ENCODE measurements at places on chromosomes 12 and 14.

- DNase-seq: no peak
Measured at GRCh38 chr12:106739815-106740530, 34.5 kb upstream of the RIC8B start.

DNA sequence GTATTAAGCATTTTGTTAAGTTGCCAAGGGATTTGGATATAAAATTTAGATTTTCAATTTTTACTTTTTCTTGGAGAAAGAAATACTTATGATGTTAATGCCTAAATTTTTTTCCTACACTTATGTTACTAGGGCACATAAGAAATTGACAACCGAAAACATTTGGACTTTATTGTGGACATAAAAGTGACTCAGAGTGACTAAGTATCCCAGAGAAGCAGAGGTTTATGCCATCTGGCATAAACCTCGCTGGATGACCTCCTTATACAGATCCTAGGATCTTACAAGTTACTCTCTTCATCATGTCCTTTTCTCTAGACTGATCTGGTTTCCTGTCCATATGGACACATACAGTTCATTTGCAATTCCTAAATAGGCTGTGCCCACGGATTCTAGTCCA, 89.8 kb downstream of the RERG start:
- DNase-seq: no peak

DNA sequence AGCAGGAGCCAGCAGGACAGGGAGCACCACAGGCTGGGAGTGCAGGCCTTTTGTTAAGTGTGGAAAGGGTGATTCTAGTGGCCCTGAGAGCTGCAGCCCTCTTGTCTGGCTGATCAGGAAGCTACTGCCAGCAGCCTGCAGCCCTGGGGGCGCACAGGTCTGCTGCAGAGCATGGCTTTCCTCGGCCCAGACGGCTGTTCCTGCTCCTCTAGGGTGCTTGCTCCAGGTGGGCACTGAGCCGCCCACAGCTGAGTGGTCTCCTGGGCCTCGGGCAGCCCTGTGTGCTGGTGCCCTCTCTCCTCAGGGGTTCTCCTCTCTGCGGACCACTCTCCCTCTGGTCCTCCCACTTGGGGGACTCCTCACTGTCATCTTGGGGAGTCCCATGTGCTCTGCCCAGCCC, 18.9 kb downstream of the CCDC88C start:
- no peak for DNase-seq

GRCh38 chr14:94536836-94537235, 24.4 kb upstream of the SERPINA4 start:
- DNase-seq: no peak

GRCh38 chr12:40499856-40500255, 192.4 kb upstream of the CNTN1 start:
- DNase-seq: no peak

GRCh38 chr12:92915365-92915764, 13.7 kb downstream of the EEA1 start:
- no peak for DNase-seq

GRCh38 chr12:105487963-105488362, 157.5 kb downstream of the C12orf75 start:
- no peak for DNase-seq

- DNase-seq: no peak
Measured at GRCh38 chr12:55935738-55936151, 4.8 kb downstream of the DGKA start.

DNA sequence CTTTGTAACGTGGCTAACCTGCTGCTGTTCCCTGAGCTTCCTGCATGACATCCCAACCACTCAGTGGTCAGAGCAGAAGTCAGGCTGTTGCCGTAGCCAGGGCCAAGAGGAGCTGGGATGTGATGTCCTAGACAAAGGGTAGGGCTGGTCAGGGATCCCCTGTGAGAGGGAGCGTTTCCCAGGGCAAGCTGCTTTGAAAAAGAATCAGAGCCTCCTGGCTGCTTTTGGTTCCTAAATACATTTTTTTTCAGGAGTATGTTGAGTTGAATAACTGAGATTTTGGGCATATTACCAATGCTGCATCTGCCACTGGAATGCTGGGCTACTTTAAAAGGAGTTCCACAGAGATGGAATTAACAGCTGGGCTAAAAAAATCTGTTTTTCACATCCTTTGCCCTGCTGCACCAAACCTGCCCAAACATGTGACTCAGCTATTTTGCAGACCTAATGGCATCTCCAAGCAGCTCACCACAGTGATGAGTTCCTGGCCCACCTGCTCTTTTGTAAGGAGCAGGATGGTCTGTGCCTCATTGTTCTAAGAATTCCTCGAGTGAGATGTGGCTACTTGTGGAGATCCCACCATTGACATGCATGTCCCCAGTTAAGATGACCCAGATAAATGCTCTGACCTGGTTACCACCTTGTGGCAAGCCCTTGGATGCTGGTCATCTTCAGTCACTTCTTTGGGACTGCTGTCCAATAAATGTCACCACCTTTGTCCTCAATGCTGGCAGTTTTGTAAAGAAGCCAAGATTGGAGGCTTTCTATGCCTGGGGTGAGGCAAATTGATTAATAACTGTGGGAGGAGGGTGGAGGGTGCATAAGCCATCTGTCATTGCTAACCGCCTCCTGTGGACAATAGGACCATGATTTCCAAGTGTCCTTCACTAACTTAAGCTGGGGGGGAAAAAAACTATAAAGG, 24.1 kb downstream of the ANKRD13A start:
- no peak for DNase-seq

DNA sequence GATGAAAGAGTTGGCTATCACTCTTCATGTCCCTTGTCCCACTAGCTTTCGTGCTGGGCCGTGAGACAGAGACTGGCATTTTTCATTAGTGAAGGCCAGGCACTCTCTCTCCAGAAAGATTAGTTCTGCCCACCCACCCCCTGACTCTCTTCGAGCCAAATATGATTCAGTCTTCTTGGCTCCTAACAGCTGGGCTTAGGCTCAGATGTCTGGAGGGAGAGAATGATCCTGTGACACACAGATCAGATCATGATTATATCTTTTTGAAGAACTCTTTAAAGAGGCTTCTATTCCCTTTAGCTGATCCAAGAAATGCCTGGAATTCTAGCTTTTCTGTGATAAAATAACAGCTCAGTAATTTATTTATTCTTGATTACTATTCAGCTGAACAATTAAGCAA, 5.2 kb upstream of the GNG2 start:
- DNase-seq: no peak

DNA sequence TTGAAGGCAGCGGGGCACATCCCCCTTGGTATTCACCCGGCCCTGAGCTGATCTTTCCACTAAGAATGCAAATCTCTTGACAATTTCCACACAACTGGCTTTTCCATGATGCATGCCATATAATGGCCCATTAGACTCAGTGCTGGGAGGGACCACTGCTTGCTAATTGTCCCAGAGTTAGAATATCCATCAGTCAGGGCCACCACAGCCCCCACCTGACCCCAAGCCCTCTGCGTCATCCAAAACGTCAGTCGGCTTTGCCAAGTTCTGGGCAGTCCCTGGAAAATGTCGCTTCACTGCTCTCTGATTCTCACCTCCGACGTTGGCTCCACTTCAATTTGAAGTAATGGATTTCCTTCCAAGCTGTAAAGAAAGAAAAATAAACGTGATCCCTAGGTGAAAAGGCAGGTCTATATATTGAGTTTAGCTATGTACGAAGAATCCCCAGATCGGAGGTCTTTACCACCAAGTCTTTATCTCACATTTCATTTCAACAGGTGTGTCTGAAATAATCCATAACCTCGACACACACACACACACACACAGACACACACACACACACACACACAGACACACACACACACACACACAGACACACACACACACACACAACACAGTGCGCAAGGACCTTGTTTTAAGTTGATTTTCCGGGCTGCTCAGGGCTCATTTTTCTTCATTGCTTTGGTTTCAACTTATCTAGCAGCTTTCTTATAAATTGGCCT, 165.5 kb upstream of the NOS1 start:
- no peak for DNase-seq

DNA sequence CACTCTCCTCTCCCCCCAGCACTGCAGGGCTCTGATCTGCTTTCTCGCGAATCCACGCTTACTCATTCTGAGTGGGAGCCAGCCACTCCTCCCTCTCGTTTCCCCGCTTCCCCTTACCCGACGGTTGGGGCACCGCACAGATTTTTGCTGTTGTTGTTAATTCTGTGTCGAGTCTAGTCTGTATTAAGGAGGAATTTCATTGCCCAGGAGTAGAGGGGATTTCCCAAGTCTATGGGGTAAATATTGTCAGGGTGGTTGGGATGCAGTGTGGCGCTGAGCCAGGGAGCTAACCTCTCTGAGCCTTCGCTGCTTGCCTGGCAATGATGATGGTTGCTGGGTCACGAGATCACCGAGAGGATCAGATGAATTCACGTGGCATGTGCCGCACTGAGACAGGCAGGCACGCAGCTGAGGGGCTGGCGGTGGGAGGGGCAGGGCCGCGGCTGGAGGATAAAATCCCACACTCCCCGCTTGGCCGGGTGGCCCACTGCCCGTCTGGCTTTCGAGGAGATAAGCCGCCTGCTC, 18.5 kb downstream of the NCOR2 start:
- DNase-seq: peak; percentile 31

GRCh38 chr12:6852651-6853354, 853 bp downstream of the USP5 start:
- DNase-seq: peak; percentile 76

GRCh38 chr12:116215023-116215422, 62.5 kb downstream of the MED13L start:
- DNase-seq: no peak

DNA sequence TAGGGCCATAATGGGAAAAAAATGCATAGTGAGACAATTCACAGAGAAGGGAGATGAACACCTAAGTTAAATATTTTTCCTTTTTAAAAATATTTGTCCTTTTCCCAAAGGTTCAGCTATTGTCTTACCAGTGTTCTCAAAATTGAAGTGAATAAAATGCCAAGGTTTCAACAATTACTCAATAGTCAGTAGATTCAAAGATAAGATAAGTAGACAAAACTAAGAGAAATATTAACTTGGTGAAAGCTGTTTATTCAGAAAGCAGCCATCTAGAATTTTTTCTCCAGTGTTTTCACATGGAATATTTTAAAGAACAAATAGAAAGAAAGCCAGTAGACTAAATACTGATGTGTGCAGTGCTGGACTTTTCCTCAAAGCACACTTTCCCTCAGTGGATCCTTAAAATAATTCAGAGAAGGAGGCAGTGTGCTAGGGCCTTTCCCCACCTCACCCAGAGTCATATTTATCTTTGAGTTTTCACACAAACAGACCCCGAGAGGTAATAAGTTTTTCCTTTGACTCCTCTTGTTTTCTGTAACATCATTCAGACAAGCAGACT, 144.5 kb upstream of the PLEKHG7 start:
- DNase-seq: no peak

- no peak for DNase-seq
Measured at GRCh38 chr14:78245238-78245637, 75.1 kb downstream of the NRXN3 start.

DNA sequence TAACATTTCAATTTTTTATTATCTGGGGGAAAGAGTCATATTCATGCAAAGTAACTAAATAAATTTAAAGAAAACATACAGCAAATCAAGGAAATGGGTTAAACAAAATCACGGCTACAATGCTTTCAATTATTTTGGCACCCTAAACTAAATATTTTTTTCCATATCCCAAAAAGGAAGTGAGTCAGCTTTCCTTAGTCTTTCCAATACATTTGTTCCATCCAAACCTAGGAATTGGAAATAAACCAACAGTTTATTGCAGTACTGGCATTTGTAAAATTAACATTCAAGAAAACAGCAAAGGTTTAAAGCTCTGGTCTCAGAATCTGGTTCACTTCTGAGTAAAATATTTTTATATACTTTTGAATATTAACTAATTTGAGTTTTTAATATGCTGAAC, 89.2 kb downstream of the BCL2L14 start:
- no peak for DNase-seq

- no peak for DNase-seq
Measured at GRCh38 chr14:92538412-92538985, 24.9 kb downstream of the RIN3 start.

- no peak for DNase-seq
Measured at GRCh38 chr14:67140556-67140955, 48.7 kb upstream of the GARIN2 start.

DNA sequence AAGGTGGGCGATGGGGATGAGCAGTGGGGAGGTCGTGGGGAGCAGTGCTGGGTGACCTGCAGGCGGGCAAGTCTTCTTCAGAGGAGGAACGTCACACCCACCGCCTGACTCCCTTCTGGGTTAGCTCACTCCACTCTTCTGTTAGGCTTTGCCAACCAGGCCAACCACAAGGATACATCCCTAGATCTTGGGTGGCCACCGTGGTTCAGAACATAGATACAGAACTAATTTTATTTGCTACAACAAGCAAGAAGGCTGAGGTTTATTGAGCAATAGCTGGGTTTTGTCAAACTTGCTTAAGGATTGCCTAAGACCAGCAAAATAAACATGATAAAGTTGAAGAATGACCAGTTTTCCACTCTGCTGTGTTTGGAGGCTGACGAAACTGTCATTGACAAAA, 109.4 kb downstream of the DACT1 start:
- DNase-seq: no peak

GRCh38 chr12:16685107-16685506, 79.1 kb upstream of the LMO3 start:
- no peak for DNase-seq

GRCh38 chr12:66668311-66668710, 10.6 kb downstream of the GRIP1 start:
- DNase-seq: no peak

GRCh38 chr12:54167500-54167896, 21.3 kb downstream of the SMUG1 start:
- DNase-seq: no peak

DNA sequence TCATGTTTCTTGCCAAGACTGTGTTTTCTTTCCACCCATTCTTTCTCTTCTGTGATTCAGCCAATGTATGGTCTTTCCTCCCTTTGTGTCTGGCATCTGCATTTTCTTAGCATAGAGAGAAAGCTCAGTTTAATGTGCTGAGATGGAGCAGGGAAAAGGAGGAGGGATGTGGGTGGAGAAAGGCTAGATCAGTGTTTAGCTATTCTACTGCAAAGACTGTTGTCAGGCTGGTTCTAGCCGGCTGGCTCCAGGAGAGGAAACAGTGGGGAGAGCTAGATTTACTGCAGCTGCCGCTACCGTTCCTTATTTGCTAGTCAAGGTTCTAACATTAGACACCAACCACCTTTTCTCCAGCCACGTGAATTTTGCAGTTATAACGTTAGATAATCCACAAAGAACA, 5.2 kb upstream of the RIMKLB start:
- DNase-seq: no peak

DNA sequence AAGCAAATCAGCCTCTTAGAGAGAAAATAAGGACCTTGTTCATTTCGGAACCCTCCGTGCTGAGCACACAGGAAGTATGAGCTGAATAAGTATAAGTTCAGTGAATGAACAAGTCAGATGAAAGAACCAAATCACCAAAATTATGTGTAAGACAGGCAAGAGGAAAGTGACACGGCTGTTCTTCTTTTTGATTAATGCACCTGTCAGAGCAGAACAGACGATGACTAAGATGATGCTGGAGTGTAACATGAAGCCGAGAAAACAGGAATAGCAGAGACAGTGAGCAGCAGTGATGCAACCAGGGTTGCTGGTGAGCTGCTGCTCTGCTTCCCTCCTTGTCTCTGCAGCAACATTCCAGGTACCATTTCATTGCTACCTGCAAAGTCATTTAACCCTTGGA, 861.1 kb downstream of the GALC start:
- no peak for DNase-seq
